ENCODE measurements at places on chromosomes 12 and 14.

DNA sequence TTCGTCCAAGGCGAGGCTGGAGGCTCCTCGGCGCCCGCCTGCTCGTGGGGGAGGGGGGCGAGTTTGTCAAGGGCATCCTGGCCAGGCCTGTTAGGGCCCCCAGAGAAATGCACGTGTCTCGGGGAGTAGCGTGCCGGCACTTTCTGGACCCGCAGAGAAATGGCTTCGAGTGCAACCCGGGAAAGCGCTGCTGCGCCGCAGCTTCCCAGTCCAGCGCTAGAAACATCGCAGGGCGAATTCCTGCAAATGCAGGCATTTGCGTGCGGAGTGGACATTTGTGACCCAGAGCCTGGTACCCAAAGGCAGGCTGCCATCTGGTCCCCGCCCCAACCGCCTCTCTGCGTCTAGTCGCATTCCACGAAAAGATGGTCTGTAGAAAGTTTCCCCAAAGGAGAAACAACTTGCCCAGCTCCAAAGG lies 756 bp downstream of the LGR5 start:
- no peak for DNase-seq

GRCh38 chr12:104669851-104670337 lies 213.1 kb downstream of the CHST11 start:
- no peak for DNase-seq

GRCh38 chr12:115440438-115440837 lies 756.5 kb upstream of the TBX3 start:
- DNase-seq = no peak

DNA sequence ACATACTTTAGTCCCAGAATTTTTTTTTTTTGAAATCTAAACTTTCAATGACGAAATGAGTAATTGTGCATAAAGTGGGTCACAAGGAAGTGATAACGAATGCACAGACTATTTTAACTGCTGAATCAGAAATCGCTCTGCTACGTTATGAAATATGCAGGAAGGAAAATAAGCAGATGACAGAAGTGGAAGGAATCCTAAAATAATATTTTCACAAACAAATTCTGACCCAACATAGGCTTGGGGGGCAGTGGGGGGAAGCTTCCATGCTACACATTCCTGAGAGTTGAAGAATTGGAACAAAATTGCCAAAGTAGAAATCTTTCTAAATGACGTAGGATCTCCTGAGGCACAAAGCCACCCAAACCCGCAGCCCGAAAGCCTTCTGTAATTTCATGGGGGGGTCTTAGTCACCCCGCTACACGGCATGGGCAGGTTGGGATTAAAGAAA lies 89.6 kb downstream of the ARF6 start:
- DNase-seq = no peak

DNA sequence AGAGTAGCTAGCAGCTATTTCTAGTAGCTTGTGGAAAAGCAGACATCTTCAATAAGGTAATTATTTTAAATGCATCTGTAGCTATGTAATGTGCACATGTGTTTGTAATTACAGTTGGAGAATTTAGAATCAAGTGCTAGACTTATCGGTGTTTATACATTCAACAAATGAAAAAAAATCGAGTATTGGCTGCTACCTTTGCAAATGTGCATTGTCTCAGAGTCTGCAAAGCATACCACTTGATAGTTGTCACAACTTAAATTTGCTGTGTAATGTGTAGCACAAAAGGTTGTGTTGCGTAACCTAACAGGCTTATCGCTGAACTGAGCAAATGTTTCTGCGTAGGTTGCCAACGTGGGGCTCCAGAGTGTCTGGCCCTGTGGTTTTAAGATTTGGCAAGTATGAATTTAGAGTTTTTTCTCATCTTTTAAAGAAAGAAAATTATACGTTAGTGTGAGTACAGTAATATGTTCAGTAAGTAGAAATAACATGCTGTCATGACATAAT lies 44.3 kb downstream of the TMTC2 start:
- DNase-seq = no peak

DNA sequence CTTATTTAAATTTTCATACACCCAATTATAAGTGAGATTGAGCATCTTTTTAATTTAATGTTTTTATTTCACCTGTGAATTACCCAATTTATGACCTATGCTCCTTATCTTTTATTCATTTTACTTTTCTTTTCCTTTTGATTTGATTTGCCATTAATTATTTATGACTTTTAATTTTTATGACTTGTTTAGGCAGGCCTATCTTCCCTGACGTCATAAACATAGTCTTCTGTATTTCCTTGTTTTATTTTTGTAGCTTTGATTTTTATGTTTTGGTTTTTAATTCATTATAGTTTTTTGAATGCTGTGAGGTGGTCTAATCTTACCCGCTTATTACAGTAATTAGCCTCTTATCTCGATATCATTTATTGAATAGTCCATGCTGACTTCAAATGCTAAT lies 467.1 kb upstream of the FAR2 start:
- no peak for DNase-seq

GRCh38 chr14:37864861-37865718 lies 269.7 kb downstream of the TTC6 start:
- no peak for DNase-seq

DNA sequence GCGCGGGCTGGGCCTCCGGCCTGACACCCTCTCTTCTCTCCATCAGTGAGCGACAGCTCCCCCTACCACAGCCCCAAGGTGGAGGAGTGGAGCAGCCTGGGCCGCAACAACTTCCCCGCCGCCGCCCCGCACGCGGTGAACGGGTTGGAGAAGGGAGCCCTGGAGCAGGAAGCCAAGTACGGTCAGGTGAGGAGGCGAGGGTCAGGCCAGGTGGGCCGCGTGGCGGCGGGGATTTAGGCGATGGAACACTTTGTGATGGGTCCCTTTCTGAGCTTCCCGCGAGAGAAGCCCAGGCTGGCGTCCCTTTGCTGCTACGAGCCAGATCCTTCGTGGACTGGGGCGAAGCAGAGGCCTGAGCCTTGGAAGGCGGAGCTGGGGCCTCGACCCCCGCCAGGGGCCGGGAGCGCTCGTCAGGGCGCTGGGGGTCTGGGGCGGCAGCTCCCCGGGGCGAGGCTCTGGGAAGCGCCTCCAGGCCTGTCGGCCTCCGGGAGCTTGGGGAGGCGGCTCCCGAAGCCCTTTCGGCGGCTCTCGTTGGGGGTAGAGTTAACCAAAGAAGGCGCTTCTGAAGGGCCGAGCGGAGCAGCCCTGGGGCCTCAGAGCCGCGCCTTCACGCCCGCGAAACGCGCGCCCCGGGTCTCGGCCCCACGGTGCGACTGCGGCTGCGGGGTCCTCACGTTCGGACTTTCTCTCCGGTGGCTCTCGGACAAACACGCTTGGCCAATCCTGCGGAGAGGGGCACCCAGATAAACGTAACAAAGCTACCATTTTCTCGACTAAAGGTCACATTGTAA lies 5.0 kb downstream of the PAX9 start:
- no peak for DNase-seq

DNA sequence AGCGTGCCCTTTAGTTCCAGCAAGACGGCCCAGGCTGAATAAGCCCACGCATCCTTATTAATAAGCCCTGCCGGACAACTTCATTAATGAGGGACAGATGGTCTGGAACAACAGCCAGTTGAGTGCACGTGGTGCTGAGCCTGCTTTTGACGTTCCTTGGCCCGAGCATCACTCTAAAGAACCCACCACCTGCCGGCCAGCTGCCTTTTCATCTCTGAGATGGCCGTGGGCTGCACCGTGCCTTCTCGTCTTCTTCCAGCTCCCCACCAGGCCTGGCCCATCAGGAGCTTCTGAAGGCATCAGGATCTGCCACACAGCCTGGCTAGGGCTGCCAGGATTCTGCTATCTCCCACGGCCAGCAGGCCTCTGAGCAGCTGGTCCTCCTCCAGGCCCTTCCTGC lies 80.0 kb downstream of the AACS start:
- no peak for DNase-seq

All from activated CD4-positive, CD25-positive, alpha-beta regulatory T cell (primary cell).